ENCODE measurements at places on chromosomes 5 and 9. TPM values are rescaled to one million over a fixed set of nuclear protein-coding genes. Genes with fewer than 3 reads are reported as not detected.

- no peak overlapping the region for H3K4me3 ChIP-seq
- H3K4me1 ChIP-seq = peaks cover 54% of the 10 kb centered on the region
- H3K36me3 ChIP-seq = peaks cover 18% of the 10 kb centered on the region
- H3K27me3 ChIP-seq = peaks cover 8% of the 10 kb centered on the region
- peak overlapping the region; percentile 71 for H3K27ac ChIP-seq
Observed at GRCh38 chr5:34483442-34484033, 172.6 kb upstream of the RAI14 start.

DNA sequence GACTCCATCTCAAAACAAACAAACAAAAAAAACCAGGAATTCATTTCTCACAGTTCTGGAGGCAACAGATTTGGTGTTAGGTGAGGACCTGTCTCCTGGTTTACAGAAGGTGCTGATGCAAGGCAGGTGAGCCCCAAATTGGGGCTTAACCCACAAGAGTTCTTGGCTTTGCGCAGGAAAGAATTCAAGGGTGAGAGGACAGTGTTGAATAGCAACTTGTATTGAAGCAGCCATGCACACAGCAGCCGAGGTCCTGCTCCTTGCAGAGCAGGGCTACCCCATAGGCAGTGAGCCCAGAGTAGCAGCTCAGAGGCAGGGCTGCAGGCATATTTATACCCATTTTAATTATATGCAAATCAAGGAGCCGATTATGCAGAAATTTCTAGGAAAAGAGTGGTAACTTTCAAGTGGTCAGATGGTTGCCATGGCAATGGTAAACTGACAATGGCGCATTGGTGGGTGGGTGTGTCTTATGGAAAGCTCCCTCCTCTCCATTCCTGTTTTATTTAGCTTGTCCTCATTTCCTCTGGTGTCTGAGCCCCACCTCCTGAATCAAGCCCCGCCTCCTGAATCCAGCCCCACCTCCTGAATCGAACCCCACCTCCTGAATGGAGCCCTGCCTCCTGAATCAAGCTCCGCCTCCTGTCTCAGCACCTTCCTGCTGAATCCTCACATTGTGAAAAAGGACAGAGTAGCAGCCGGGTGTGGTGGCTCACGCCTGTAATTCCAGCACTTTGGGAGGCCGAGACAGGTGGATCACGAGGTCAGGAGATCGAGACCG lies 34.5 kb upstream of the COL5A1 start:
- H3K4me3 ChIP-seq = no peak overlapping the region
- no peaks in the 10 kb centered on the region for H3K4me1 ChIP-seq
- peak; percentile 70 for DNase-seq
- no peak overlapping the region for H3K27ac ChIP-seq
- peaks cover 5% of the 10 kb centered on the region for H3K36me3 ChIP-seq
- no peaks in the 10 kb centered on the region for H3K27me3 ChIP-seq

DNA sequence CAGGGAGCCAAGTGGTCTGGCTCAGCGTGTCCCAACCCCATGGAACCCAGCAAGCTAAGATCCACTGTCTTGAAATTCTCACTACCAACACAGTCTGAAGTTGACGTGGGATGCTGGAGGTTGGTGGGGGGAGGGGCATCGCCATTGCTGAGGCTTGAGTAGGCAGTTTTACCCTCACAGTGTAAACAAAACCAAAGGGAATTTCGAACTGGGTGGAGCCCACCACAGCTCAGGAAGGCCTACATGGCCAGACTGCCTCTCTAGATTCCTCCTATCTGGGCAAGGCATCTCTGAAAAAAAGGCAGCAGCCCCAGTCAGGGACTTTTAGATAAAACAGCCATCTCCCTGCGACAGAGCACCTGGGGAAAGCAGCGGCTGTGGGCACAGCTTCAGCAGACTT lies 17.1 kb upstream of the FBXL17 start:
- H3K27ac ChIP-seq = no peak overlapping the region
- H3K27me3 ChIP-seq = no peaks in the 10 kb centered on the region
- H3K4me1 ChIP-seq = no peaks in the 10 kb centered on the region
- no peak overlapping the region for H3K4me3 ChIP-seq
- H3K36me3 ChIP-seq = peaks cover 28% of the 10 kb centered on the region
- no peak for DNase-seq

NR6A1 gene
- total RNA-seq = 222 TPM

ZNF462 gene
- total RNA-seq = 101 TPM

Measured in WTC11 (cell line).